ENCODE measurements at places on chromosomes 6 and 20. TPM values are rescaled to one million over a fixed set of nuclear protein-coding genes. Genes with fewer than 3 reads are reported as not detected.

DNA sequence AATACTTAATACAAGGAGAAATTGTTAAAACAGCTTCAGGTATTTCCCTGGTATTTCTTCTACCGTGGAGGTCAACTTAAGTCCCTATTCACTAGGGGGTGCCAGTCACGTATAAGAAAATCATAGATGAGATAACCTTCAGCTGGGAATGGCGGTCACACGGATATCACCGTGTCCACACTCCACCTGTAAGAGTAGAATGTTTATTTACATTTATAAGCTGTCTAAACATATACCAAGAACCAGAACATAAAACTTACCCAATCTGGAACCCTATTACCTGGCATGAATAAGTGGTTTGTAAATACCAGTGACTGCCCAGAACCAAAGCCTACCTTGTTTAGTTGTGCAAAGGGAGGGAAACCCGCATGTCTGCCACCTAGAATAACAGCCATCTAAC lies 1.9 kb upstream of the ELOVL4 start:
- no peak for DNase-seq

Gene SNPH
- 2.3 TPM for total RNA-seq

Gene CASS4
- total RNA-seq = 2.2 TPM

Gene PRDM13
- total RNA-seq = not detected

- DNase-seq = no peak
These were observed 232.9 kb downstream of the EPM2A start for GRCh38 chr6:145502416-145502815.

- DNase-seq = no peak
These were observed 23.2 kb upstream of the UNC93A start for GRCh38 chr6:167267921-167268401.

Measured in breast epithelium (tissue), 4 donors.